Activated CD8-positive, alpha-beta memory T cell treated with anti-CD3 and anti-CD28 coated beads, Interleukin-2, amount 10 ng/mL, durations not matched to agents 7 days and 5 days (primary cell): ENCODE measurements at places on chromosomes 11 and 22. TPM values are rescaled to one million over a fixed set of nuclear protein-coding genes. Genes with fewer than 3 reads are reported as not detected.

GDPD4 gene
- not detected for total RNA-seq

C11orf42 gene
- total RNA-seq = not detected

C22orf15 gene
- total RNA-seq = 2.8 TPM

DNA sequence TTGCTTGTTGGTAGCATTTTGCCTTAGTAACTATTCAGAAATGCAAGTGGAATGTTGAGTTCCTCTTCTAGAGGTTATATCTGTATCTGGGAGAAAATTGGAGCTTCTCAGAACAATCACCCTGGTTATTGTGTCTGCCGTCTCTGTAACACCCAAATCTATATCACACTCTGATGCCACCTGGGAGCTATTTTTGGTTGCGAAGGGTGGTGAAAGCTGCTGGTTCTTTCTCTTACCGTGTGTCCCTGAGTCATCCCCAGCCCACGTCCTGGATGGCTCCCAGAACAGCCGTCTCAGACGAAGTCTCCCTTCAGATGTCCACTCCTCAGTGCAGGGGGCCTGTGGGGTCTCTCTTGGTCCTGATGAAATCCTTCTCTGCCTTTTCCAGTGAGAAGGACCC is 83.5 kb downstream of the C22orf31 start:
- no peak for DNase-seq

- DNase-seq = no peak
Measured at GRCh38 chr11:119907122-119907851, 178.3 kb upstream of the NECTIN1 start.

- DNase-seq = no peak
Measured at GRCh38 chr11:58659910-58660570, 37.6 kb downstream of the CNTF start.
